Sciatic nerve (tissue), 2 donors: ENCODE measurements at places on chromosomes 12 and 14. TPM values are rescaled to one million over a fixed set of nuclear protein-coding genes. Genes with fewer than 3 reads are reported as not detected.

SDSL gene
- 1.8 TPM for total RNA-seq

TMEM132C gene
- 13.5 TPM for total RNA-seq

TMEM52B gene
- 0.45 TPM for total RNA-seq

USP44 gene
- 8.0 TPM for total RNA-seq

TAS2R50 gene
- total RNA-seq: 2.7 TPM

KRT3 gene
- not detected for total RNA-seq

RERGL gene
- total RNA-seq: 10.1 TPM

BBS10 gene
- total RNA-seq: 17.6 TPM

GRCh38 chr14:61631045-61631687 is 64.1 kb upstream of the HIF1A start:
- DNase-seq: no peak

DNA sequence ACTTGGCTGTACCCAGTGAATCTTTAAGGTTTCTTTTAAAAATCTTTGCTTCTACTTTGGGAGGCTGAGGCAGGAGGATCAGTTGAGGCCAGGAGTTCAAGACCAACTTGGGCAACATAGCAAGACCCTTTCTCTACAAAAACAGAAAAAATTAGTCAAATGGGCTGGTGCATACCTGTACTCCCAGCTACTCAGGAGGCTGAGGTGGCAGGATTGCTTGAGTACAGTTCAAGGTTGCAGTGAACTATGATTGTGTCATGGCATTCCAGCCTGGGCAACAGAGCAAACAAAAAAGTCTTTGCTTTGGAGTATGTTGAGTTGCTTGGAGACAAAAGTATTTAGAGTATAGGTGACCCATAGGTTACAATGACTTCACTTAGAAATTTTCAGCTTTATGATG is 6.2 kb upstream of the DDX55 start:
- no peak for DNase-seq

GRCh38 chr14:24399447-24399822 is 632 bp downstream of the NYNRIN start:
- no peak for DNase-seq

DNA sequence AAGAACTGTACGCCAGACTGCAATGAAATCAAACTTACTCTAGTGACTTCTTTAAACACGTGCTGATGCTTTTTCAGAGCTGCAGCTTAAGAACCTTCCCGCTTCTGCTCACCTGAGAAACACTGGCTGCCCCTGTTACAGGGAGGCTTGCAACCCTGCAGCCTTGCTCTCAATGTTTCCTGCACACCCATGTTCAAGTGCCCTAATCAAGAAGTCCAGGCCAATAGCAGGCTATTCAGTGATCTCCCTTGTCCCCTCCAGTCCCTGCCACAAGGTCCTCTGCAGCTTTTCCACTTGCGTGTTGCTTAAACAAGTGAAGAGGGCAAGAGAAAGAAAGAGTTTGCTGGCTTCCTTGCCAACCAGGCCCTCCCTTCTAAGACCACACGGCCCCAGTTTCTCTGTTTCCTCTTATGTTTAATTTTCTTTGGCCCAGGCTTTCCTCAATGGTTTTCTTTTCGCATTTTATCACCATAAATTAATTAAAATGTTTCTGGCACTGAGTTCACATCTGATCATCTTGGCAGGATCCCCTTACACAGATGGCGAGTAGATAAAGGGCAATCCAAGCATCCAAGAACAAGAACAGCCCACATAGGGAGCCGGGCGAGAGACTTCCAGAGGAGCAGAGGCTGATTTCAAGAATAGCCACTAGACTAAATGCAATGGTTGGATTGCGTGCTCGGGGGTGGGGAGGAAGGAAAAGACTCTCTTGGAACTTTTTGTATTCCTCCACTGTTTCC is 82.3 kb upstream of the CDKN3 start:
- no peak for DNase-seq

- peak; percentile 67 for DNase-seq
Measured at GRCh38 chr14:69005432-69006148, 26.5 kb upstream of the ACTN1 start.

- DNase-seq: no peak
Measured at GRCh38 chr12:62301799-62302133, 41.6 kb downstream of the USP15 start.

GRCh38 chr12:89568484-89568883 is 42.6 kb upstream of the POC1B start:
- no peak for DNase-seq

GRCh38 chr12:104596898-104597843 is 140.4 kb downstream of the CHST11 start:
- no peak for DNase-seq

DNA sequence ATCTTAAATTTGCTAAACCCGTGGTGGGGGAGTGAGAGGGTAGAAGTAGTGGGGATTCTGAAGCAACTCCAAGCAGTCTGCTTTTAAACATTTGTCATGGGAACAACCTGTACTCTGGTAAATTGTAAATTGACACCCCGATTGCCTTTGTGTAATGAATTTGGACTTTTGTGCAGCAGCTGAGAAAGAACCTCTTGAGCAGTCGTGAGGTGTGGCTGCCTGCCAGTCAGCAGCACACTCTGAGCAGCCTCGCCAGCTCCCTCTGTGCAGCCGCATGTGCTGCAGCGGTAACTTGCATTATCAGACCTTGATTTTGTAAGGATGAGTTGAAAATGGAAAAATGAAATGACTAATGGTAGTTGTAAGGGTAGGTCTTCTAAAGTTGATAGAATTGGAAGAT is 74.3 kb downstream of the SUSD6 start:
- peak; percentile 76 for DNase-seq

DNA sequence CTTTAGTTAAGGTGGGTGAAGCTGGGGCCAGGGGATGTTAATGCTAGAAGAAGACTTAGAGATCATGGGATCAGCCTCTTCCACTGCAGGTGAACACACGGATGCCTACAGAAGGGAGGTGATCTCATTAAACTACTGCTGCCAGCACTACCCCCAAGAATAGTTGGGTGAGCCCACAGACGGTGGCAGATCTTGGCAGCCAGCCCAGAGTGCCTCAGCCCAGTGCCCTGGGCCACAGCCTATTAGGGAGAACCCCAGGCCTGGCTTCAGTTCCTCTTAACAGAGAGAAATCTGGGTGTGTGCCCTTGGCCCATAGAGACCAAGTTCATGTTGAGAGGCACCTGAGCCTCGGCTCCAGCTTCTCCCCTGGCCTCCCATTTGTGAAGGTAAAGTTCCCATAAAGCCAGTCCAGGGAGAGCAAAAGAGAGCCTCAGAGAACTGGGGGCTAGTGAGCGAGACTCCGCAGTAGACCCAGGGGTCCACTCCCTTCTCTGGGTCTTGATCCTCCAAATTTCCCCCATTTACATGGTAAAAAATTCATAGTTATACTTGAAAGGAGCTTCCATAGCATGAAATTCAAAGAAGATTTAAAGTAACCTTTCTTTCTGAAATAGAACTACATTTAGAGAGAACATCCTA is 125.0 kb upstream of the CCND2 start:
- DNase-seq: peak; percentile 77
